ENCODE measurements at places on chromosomes 12 and 14.

GRCh38 chr12:389142-390096 lies at the start of gene KDM5A:
KDM5A (minus strand) TSS chr12:389320; CDS start chr12:389091, 229 bp downstream.
- DNase-seq: no peak

- no peak for DNase-seq
Observed at GRCh38 chr14:74239848-74240793, 872 bp downstream of the VSX2 start.

GRCh38 chr12:70122804-70123203 lies 120.4 kb upstream of the CNOT2 start:
- DNase-seq: no peak

DNA sequence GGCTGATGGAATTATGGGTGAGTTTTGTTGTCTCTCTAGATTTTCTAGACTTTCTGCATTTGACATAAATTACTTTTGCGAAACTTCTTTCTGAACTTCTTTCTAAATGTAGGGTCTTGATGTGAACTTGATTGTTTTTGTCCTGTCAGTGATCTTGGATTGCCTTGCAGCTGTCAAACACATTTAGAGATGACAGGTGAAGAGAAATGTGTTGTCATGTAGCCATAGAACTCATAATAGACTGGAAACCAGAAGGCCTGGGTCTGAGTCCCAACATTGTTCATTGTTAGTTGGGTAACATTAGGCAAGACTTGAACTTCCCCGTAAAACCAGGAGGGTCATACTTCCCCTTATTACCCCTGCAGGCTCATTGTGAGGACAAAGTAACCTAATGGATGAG lies 109.0 kb downstream of the LRIG3 start:
- no peak for DNase-seq

DNA sequence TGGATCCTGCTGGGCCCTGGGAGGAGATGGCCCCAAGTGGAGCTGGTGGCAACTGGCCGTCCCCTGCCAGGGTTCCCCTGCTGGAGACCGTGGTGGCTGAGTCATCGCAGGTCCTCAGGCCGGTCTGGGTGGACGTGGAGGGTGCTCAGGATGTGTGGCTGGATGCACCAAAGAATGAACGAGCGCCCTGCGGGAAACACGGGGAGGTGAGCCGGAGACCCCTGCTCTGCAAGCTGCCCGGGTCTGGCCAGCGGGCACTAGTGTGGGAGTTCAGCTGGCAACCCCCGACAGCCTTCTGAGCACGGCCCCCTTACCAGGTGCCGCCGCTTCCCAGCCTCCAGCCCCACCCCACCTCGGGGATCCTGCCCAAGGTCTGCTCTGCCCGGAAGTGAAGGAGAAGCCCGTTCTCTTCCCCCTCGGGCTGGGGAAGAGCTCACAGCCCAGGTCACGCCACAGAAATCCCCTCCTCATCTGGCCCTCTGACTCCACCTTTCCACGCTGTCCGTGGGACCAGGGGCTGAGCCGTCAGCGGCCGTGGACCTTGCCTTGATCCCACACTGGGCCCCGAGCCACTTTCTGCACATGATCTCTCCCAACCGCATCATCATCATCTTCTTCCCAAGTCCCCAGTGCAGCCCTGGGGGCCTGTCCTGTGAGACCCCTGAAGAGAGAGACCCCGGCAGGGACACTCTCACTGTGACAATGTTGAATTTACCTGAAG lies 165.5 kb downstream of the KIF26A start:
- no peak for DNase-seq

DNA sequence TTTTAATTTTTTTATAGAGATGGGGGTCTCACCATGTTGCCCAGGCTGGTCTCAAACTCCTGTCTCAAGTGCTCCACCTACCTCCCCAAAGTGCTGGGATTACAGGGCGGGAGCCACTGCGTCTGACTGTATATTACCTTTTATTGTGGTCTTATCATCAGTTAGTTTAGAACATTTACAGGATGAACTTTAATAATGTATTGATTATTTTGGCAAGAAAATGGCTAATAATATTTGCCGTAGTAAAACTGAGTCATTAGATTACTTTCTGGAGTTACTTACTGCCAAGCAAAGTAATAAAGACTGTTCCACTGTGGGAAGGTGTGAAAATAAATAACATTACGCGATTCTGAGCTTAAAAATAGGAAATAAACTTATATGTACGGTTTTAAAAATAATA lies 21.9 kb upstream of the KDM2B start:
- no peak for DNase-seq

DNA sequence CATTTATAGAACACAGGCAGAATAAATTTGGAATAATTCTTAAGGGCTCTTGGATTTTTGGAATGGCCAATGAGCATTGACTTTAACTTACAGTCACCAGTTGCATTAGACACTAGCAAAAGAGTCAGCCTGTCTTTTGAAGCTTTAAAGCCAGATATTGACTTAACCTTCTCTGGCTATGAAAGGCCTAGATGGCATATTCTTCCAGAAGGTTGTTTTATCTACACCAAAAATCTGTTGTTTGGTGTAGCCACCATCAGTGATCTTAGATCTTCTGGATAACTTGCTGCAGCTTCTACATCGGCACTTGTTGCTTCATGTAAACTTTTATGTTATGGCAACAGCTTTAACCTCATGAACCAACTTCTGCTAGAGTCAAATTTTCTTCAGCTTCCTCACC lies 10.4 kb downstream of the PCNX1 start:
- no peak for DNase-seq

DNA sequence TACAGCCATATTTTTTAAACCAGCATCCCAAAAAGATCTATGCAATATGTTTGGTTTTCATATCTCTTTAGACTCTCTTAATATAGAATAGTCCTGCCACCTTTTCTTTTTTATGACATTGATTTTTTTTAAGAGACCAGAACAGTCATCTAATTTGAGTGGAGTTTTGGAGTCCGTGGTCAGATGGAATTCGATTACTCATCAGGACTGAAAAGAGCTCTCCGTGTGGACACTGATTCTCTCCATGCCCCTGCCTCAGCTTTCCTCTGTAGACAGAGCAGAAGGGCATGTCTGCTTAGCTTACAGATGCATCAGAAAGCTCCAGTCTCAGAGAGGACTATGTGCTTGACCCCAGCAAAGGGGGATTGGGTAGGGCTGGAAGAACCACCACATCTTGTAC lies 27.8 kb downstream of the SMCO2 start:
- no peak for DNase-seq

GRCh38 chr12:68140556-68140955 lies 19.0 kb downstream of the IFNG start:
- DNase-seq: no peak

- no peak for DNase-seq
Observed at GRCh38 chr12:10065241-10065640, 33.5 kb downstream of the CLEC1A start.

GRCh38 chr12:6279256-6279628 lies 31.2 kb upstream of the PLEKHG6 start:
- DNase-seq: no peak

DNA sequence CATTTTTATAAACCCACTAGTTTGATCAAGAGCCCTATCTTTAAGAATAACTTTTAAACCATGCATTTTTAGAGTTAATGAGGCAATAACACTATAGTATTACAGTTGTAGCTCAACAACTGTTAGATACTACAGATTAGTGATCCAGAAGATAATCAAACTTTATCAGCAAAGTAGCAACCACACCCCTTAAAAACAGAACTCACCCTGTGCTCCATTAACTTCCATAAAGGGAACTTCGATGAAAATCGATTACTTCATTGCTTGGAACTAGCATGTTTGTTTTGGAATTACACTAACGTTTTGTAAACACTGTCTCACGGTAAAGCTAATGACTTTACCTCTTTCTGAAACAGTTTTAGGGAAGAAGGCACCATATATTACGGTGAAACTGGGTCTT lies 1.4 kb downstream of the SGPP1 start:
- DNase-seq: no peak

- no peak for DNase-seq
Observed at GRCh38 chr14:41609704-41610183, 3.1 kb downstream of the LRFN5 start.

- DNase-seq: no peak
Observed at GRCh38 chr14:101813171-101813759, 51.8 kb downstream of the PPP2R5C start.

- peak; percentile 97 for DNase-seq
Observed at GRCh38 chr14:24241829-24242443, 487 bp downstream of the TINF2 start.

DNA sequence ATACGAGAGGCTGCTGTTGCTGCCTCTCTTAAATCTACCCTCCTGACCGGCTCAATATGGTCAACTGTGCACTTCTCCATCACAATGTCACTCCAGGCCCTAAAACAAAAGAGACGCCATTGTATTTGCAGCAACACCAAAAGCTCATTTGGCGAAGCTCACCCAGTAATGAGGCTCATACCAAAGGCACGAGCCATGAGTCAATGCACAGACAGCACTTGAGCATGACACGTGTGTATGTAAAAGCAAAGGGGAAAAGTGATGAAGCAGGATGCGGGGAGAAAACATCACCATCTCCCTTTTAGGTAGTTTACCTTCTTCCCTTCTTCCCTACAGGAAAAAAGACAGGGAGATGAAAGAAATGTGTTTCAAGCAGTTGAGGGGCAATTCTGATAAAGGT lies 150.3 kb downstream of the FOXN3 start:
- no peak for DNase-seq

DNA sequence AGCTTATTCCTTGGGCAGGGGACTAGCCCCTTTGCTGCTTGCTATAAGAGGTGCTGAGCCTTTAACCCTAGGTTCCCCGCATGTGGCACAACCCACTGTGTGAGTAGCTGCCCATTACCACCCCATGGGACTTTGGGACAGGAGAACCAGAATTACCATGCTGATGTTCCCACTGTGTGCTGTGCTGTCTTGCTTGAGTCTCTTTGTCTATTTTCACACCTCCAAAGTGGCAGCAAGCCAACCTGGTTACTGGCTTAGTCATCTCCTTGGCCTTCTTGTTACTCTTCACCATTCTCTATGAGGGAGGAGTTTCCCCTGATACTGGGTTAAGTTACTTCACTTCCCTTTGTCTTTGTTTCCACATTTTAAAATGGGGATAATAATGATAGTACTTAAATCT lies 73.4 kb upstream of the ETV6 start:
- no peak for DNase-seq
